ENCODE measurements at places on chromosomes 7 and 10.

DNA sequence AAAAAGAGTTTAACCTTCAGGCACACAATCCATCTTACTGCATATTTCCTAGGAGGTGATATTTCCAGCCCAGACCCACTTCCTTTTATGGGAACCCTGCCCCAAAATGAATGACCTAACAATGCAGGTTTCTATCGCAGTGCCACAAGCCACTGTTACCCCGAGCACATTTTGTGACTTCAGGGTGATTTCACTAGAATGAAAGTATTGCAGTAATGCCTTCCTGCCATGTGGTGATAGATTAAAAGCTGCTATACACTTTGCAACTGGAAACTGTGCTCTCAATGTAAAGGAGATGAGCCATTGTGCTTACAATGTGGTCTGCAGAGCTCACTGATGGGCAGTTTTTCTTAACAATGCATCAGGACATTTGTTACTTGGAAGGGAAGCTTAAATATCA lies 90.5 kb upstream of the RSU1 start:
- H3K27ac ChIP-seq: no peak overlapping the region
- H3K27me3 ChIP-seq: no peaks in the 10 kb centered on the region
- no peaks in the 10 kb centered on the region for H3K36me3 ChIP-seq
- no peak overlapping the region for H3K4me3 ChIP-seq

DNA sequence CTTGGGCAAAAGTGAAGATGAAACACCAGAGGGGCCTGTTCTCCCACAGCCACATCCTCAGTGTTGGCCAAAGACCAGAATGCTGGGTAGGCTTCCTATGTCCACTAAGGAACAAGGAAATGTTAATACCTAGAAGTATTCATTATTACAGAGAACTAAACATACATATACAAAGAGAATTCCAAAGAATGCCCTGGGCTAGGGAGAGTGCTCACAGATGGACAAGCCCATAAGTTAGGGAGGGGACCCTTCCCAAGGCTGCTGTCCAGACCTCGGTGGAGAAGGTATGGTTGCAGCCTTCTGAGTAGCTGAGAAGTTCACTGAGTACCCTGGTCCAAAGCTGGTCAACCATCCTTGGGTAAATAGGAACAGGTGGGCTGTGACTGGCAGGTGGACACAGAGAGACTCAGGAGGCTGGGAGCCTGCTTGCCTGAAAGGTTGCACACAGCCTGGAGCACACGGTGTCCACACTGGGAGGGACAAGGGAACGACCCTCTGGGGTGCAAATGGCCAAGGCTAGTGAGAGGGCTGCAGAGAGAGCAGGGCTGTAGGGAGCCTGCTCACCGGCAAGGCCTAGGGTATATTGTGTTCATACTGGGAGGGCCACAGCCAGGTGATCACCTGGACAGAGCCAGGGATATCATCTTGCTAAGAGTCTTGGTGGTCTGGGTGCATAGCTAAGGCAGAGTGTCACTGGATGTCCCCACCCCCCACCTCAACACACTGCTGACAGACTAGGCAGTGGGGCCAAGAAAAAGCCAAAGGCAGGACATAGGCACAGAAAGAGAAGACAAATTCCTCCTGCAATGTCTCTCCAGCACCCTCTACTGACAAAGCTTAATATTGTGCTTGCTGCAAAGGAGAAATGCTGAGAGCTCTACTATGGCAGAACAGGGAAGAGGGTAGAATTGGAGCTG lies 40.3 kb downstream of the CPVL start:
- H3K4me3 ChIP-seq: no peak overlapping the region
- no peaks in the 10 kb centered on the region for H3K27me3 ChIP-seq
- no peak overlapping the region for H3K27ac ChIP-seq
- no peaks in the 10 kb centered on the region for H3K4me1 ChIP-seq
- no peaks in the 10 kb centered on the region for H3K36me3 ChIP-seq

DNA sequence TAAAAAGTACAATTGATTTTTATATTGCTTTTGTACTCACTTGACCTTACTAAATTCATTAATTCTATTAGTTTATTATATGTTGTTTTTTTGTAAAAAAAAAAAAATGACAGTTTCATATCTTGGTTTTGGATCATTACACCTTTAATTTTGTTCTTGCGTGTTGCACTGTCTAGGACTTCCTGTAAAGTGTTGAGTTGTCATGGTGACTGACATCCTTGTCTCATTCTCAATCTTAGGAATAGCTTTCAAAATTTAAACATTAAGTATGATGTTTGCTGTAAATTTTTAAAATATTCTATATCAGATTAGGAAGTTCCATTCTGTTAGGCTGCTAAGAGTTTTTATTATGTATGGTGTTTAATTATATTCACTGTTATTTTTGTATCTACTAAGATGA lies 139.1 kb downstream of the ARHGAP12 start:
- no peaks in the 10 kb centered on the region for H3K4me1 ChIP-seq
- H3K27me3 ChIP-seq: no peaks in the 10 kb centered on the region
- no peaks in the 10 kb centered on the region for H3K36me3 ChIP-seq
- no peak overlapping the region for H3K4me3 ChIP-seq
- no peak overlapping the region for H3K27ac ChIP-seq

- no peak overlapping the region for H3K27ac ChIP-seq
- no peak for DNase-seq
- H3K36me3 ChIP-seq: no peaks in the 10 kb centered on the region
Measured at GRCh38 chr10:31004611-31005193, 27.0 kb downstream of the ZNF438 start.

GRCh38 chr7:72080341-72080766 lies 331.8 kb downstream of the CALN1 start:
- H3K4me3 ChIP-seq: no peak overlapping the region
- H3K4me1 ChIP-seq: no peaks in the 10 kb centered on the region
- H3K27ac ChIP-seq: no peak overlapping the region
- no peak for DNase-seq
- H3K27me3 ChIP-seq: no peaks in the 10 kb centered on the region

GRCh38 chr7:43666938-43667337 lies 62.4 kb downstream of the COA1 start:
- no peaks in the 10 kb centered on the region for H3K27me3 ChIP-seq
- no peak overlapping the region for H3K27ac ChIP-seq
- H3K36me3 ChIP-seq: peaks cover 3% of the 10 kb centered on the region
